Stimulated activated CD4-positive, alpha-beta T cell treated with anti-CD3 and anti-CD28 coated beads, Interleukin-15, amount 100 ng/mL, for 48 hours (primary cell): ENCODE measurements at places on chromosomes 7 and 10.

- no peak for DNase-seq
Observed at GRCh38 chr7:17781491-17782215, 158.6 kb downstream of the SNX13 start.

GRCh38 chr7:94284104-94284503, 110.6 kb upstream of the COL1A2 start:
- DNase-seq, result no peak

DNA sequence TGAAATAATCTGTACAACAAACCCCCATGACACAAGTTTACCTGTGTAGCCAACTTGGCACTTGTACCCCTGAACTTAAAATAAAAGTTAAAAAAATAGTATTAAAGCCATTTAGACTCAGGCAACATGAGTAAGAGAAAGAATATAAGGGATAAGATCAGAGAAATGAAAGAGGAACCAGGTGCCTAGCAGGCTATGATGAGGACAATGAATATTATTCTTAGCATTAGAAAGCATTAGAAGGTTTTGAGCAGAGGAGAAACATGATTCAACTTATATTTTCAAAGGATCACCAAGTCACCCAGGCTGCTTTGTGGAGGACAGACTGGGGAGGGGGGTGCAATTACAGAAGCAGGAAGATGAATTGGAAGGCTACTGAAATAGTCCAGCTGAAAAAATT, 48.1 kb upstream of the TES start:
- no peak for DNase-seq

DNA sequence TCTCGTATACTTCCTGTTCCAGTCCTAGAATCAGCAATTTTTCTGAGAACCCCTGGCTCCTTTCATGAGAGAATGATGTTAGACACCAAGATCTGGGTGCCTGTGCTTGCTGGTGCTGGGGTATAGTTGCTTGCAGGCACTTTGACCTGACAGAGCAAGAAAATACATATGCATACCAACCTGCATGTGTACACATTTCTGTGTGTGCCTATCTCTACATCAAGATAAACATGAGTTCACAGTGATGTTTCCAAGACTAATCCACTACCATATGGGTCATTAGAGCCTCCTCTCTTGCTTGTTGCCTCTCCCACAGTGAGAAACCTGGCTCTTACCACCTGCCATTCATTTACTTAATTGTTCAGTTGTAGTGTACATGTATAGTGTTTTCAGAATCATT, 229.1 kb upstream of the IGFBP3 start:
- no peak for DNase-seq

DNA sequence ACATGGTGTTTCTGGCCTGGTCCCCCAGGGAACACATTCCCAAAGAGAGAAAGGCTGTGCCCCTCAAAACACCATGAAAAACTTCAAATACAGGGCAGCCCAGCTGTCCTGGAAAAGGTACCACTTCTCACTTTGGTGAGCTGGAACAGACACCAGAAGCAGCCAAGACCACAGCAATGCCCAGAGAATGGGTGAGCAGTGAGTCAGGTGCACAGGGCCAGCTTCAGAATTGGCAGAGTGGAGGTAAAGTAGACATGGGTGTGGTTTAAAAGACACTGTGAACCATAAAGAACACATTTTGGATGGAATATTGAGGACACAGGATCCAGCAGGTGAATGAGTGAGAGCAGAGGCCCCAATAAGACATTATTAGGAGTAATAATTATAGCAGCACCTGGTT, 51.3 kb downstream of the FAM13C start:
- no peak for DNase-seq

GRCh38 chr7:109782806-109783205, 1213.1 kb downstream of the DNAJB9 start:
- no peak for DNase-seq

- DNase-seq, result no peak
Observed at GRCh38 chr10:78619115-78619851, 449.5 kb upstream of the ZMIZ1 start.

GRCh38 chr10:74988054-74988775, 123.2 kb upstream of the SAMD8 start:
- no peak for DNase-seq

DNA sequence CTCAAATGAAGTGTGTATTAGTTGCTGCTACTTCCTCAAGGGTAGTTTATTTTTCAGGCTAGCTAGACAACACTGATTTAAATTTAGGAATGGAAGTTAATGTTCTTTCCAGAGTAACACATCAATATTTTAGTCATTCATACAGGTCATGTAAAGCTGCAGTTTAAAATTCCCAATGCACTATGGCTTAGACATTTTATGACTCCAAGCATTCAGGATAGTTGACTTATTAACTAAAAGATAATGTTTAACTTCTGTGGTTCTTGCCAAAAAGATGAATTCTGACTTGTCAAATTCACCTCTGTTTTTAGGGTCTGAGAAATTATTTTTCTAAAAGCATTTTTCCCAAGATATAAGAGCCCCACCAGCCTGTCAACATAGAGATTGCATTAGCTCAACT, 131.9 kb downstream of the TFPI2 start:
- no peak for DNase-seq

GRCh38 chr10:122665946-122666345, 33.7 kb downstream of the C10orf120 start:
- DNase-seq, result no peak

DNA sequence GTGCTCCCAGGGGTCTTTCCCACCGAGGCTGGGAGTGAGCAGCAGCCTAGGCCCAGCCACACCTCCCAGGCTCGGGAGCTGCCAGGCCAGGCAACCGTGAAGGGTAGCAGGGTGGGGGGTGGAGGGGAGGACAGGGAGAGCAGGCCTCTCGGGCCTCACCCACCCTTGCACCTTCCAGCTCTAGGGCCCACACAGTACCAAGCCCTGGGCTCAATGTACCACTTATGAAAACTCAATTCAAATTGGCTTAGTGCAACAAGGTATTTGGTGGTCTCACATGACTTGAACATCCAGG, 127.4 kb downstream of the FAM53B start:
- DNase-seq, result no peak

DNA sequence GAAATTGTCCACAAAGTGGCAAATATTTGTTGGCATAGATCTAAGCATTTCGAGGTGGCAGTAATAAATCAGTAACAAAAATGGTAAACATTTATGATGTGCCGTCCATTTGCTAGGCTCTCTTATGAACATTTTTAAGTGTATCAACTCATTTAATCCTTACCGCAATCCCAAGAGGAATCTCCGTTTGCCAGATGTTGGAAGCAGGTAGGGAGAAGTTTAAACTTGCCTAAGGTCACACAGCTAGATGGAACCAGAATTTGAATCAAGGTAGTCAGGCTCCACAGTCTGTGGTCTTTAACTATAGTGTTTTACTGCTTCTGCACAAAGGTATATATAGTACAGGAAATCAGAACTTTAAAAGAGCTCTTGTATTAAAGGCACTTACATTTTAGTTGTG, 2.6 kb downstream of the MKLN1 start:
- DNase-seq, result no peak

DNA sequence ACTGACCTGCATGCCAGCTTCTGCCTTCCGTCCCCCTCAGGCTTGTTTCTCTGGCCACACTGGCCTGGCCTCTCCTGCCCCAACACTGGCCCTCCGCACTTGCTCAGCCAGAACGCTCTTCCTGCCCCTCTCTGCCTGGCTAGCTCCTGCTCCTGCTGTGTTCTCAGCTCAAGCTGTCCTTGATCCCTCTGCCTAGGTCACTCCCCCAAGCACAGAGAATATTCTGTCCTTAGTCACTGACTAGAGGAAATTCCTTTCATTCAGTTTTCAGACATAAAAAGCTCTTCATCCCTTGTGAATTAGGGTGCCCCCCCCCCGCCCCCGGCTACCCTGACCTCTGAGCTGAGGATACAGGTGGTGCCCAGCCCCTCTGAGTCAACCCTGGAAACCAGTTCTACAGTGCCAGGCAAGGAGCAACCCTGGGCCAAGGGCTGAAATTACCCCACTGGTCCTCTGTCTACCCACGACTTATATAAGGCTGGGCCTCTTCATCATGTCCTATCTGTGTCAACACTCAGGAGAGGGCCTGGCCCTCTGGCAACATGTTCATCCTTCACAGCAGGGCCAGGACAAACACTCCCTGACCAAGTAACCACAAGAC, 6.6 kb upstream of the SGPL1 start:
- DNase-seq, result no peak

DNA sequence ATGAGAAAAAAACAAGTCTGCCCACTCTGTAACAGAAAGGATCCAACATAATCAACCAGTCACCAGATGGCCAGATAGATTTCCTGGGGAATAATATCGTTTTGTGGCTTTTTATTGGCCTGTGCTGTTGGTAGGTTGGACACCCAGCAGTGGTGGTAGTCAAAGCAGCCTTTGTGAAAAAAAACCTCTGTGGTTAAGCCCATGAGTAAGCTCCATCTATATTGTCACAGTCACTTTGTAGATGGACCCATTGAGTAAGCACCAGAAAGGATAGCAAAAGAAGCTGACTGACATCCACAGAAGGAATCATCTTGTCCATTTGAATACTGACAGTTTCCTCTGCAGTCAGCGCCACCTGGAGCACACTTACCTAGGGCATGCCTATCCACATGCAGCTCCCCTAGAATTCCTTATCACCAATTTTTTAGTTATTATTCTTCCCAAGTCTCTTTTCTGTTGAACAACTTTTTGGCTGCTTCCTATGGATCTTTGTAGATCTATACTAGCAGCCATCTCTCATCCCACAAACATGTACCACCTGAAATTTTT, 96.9 kb downstream of the IQUB start:
- no peak for DNase-seq

DNA sequence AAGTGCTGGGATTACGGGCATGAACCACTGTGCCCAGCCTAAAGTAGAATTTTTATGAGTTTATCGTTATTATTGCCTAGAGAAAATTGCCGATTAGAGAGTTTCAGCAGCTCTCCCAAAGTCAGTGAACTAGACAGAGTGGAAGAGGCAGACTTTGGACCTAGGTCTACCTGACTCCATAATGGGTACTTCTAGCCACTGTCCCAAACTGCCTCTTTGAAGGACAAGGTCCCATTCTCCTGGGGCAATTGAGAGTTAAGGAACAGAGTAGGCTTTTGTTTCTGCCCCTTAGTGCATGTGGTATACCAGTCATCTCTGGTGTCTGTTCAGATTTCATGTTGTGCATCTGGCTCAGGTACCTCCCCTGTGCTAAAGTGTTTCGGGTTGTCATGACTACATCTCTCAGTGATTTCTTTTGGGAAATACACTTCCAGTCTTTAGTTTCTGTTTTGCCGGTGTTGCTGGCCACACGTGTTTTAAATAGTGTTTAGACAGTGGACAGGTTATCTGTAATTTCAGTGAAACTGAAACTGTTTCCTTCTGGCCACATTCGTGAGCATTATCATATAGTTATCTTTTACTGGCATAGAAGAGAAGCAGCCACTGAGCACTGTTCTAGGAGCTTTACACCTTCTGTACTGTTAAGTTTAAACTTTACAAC, 4.7 kb downstream of the TMEM236 start:
- no peak for DNase-seq

DNA sequence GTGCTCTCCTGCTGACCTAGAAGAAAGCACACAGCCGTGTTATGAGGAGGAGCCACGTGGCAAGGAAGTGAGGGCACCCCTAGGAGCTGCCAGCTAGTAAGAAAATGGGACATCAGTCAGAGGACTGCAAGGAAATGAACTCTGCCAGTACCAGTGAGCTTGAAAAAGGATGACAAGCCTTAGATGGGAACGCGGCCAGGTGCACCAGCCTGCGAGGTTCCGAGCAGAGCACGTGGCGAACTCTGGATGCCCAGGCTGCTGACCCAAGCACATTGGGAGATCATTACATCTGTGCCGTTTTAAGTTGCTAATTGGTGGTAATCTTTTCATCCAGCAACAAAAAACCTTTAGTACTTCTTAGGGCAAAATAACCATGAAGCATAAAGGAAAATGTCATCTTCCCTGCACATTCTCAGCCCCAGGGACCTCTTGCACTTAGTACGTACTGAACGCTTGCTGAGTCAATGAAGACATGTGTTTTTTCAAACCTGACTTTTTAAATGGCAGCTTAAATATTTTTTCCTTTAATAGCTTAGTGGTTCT, 69.4 kb downstream of the AMZ1 start:
- DNase-seq, result no peak

DNA sequence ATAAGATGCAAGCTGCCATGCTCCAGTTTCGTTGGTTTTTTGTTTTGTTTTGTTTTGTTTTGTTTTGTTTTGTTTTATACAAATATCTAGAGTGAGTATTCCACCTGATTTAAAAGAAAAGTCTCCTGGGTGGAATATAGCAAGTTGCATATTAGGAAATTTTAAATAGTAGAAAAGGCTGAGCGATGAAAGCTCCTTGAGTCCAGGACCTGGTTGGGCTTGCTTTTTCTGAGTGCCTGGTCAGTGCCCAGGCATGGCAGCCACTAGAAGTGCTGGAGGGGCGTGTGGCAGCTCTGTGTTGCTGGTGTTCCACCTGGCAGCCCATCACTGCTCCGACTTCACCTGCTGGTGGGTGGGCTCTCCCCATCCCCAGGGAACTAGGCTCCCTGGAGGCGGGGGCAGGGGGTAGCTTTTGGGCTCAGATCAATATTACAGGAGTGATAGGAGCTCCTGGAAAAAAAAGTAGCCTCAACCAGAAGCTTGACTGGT, 8.0 kb downstream of the COL17A1 start:
- DNase-seq, result no peak

- DNase-seq, result no peak
Observed at GRCh38 chr7:44261240-44261639, 60.5 kb downstream of the YKT6 start.

DNA sequence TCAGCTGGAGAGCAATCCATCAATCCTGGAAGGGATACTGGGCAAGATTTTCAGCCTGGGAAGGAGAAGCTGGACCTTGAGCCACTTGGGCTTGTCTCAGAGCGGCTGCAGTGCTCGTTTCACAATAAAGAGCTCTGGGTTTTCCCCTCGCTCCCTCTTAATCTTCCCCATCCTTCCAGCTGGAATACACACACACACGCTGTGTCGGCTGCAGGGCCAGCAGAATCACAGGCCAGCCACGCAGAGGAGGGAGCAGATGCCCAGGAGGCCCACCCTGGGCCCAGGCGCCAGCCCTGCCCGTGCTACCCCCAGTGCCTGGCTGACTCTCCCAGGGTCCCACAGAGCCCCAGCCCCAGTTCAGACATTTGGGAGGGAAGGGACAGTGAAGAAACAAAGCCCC, 255.1 kb downstream of the TNS3 start:
- DNase-seq, result no peak

GRCh38 chr10:6743291-6743849, 163.3 kb upstream of the PRKCQ start:
- no peak for DNase-seq

- DNase-seq, result no peak
Observed at GRCh38 chr7:4010061-4010605, 672.0 kb upstream of the FOXK1 start.
